ENCODE measurements at places on chromosomes 4 and X.
A peak's percentile ranks its signal among the peaks of the same experiment; 100 is the strongest.

DNA sequence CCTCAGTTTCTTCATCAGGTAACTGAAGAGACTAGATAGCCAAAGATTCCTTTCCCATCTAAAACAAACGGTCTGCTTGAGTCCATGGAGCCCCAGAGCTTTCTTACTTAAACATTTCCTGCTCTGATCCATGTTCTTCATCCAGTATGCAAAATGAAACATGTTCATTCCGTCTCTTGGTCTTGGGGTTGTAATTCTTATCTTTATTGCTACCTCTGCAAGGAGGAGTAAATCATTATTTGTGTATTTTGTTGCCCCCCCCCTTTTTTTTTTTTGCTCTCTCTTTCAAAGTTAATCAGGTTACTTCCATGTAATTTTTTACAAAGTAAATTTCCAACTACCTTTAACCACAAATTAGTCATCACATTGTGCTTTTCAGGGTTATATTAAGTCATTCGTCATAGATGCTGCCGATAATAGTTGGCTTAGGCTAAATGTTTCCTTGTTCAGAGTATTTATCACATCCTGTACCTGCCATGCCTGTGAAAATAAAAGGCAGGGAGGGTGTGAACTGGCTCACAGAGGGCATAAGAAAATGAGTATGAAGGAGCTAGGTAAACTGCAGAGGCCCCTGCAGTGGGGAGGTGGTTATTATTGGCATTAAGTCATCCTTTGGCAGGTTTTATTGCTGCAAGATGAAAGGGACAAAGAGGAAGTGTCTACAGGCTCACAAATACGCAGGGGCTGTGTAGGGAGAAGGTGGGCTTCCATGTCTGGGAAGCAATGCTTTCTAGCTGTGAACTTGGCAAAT is 76.7 kb upstream of the HS3ST1 start:
- no peak for DNase-seq

- DNase-seq: no peak
Measured at GRCh38 chr4:1094336-1094690, 19.1 kb downstream of the RNF212 start.

DNA sequence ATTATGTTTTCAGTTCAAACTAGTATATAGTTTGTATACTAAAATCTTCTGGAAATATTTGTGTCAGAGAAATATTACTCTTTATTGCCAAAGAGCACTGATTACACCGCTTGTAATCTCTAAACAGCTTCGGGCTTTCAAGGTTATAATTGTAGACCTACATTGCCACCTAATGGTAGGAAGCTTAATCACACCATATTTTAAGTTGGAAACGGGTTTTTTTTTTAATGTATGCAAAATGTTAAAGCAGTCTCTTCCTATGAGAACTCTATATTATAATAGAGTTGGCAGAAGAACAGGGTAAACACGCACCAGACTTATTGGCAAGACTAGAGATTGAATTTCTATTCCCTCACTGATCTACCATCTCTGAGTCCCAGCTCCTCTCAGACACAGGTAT is 19.5 kb upstream of the NFXL1 start:
- DNase-seq: peak; percentile 8

- no peak for DNase-seq
Measured at GRCh38 chrX:110108381-110108821, 105.5 kb downstream of the TMEM164 start.

DNA sequence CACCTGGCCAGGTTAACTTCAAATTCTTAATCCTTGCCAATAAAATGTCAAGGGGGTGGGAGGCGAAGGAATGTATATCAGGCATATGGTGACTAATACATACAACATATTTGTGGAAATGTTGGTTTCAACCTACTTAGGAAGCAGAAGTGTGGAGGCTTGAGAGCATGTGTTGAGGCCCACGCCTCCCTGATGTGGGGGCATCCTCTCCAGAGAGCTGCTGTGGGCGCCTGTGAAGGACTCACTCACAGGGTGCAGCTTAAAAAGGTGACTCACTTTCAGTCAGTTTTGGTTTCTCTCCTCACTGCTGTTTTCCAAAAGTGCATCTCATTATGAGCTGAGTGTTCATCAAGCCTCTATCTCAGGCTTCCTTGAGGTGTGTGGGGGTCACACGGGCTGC is 27.5 kb downstream of the LNX1 start:
- no peak for DNase-seq

- no peak for DNase-seq
Measured at GRCh38 chrX:139933904-139934303, 1.1 kb upstream of the ATP11C start.

- no peak for DNase-seq
Measured at GRCh38 chrX:45774961-45775360, 574.3 kb upstream of the DIPK2B start.

DNA sequence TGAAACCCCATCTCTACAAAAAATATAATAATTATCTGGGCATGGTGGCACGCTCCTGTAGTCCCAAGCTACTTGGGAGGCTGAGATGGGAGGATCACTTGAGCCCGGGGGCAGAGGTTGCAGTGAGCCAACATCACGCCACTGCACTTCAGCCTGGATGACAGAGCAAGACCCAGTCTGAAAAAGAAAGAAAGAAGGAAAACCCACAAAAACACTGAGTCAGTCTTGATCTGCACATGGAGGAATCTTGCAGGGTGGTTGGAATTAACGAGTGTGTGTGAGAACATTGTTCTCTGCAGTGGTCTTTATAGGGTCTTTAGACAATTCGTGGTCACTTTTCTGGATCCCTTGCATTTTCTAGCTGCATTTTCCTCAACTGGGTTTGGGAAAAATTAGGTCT is 23.2 kb downstream of the ADD1 start:
- no peak for DNase-seq

GRCh38 chr4:166662266-166662843 is 571.9 kb downstream of the SPOCK3 start:
- no peak for DNase-seq

- no peak for DNase-seq
Measured at GRCh38 chr4:73417973-73418372, 13.9 kb downstream of the ALB start.

GRCh38 chr4:107966903-107967302 is 22.8 kb upstream of the HADH start:
- DNase-seq: no peak

DNA sequence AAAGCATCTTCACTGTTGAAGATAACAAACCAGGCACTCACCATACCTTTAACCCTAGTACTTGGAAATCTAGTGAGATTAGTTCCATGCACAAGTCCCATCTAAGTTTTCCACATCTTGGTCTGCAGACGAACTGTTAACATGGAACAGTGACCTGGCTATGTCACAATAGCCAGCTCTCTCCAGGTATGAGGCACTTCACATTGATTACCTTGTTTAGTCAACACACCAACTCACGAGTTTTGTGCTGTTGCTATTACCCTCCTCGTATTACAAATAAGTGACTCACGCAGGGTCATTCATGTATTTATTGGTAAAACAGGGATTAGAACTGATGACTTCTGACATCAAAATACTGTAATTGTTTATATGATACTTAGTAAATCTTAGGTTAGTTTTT is 36.4 kb upstream of the FRAS1 start:
- DNase-seq: no peak

GRCh38 chr4:6324999-6325787 is 55.5 kb downstream of the WFS1 start:
- no peak for DNase-seq

GRCh38 chrX:11530621-11531020 is 135.1 kb downstream of the ARHGAP6 start:
- no peak for DNase-seq

- no peak for DNase-seq
Measured at GRCh38 chrX:1500701-1501624, 36.0 kb downstream of the P2RY8 start.

GRCh38 chrX:129577473-129577872 is 37.4 kb downstream of the OCRL start:
- DNase-seq: no peak

GRCh38 chr4:75031775-75032174 is 98.9 kb downstream of the PARM1 start:
- DNase-seq: no peak

DNA sequence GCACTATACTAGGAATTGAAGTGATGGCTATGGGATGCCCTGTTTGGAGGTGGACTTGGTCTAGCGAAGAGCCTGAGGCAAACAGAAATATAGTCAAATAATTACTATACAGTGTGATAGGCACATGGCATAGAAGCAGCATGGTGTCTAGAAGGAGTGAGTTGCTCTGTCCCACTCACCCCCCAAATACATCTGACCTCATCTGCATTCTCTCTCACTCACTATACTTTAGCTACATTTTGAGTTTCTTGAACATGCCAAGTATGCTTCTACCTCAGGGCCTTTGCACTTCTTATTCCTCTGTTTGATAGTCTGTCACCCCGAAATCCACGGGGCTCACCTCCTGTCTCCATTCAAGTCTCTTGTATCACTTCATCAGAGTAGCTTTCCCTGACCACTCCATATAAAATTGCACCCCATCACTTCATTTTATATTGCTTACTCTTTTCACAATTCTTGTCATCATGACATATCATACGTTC is 2.6 kb upstream of the FIP1L1 start:
- DNase-seq: no peak

DNA sequence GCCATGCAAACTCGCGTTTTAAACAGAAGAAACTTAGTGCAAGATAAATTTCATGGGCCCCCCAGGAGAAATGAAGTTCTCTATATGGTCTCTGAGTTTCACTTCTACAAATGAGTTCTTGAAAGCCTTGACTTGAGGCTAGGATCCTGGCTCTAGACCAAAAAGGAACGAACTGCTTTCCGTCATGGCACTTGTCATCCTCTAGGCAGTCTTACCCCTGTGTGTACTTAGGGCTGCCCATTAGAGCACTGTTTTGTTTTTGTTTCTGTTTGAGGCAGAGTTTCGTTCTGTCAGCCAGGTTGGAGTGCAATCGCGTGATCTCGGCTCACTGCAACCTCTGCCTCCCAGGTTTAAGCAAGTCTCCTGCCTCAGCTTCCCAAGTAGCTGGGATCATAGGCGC is 29.0 kb downstream of the RNF4 start:
- DNase-seq: no peak
